ENCODE measurements at places on chromosomes 16 and 17. TPM values are rescaled to one million over a fixed set of nuclear protein-coding genes. Genes with fewer than 3 reads are reported as not detected.

- no peak for DNase-seq
- no peaks in the 10 kb centered on the region for H3K36me3 ChIP-seq
- peaks cover 10% of the 10 kb centered on the region for H3K4me1 ChIP-seq
- H3K4me3 ChIP-seq, result no peak overlapping the region
- H3K27me3 ChIP-seq, result peaks cover 28% of the 10 kb centered on the region
- no peak overlapping the region for H3K27ac ChIP-seq
Observed at GRCh38 chr17:68296217-68297191, 5.2 kb downstream of the ARSG start.

DNA sequence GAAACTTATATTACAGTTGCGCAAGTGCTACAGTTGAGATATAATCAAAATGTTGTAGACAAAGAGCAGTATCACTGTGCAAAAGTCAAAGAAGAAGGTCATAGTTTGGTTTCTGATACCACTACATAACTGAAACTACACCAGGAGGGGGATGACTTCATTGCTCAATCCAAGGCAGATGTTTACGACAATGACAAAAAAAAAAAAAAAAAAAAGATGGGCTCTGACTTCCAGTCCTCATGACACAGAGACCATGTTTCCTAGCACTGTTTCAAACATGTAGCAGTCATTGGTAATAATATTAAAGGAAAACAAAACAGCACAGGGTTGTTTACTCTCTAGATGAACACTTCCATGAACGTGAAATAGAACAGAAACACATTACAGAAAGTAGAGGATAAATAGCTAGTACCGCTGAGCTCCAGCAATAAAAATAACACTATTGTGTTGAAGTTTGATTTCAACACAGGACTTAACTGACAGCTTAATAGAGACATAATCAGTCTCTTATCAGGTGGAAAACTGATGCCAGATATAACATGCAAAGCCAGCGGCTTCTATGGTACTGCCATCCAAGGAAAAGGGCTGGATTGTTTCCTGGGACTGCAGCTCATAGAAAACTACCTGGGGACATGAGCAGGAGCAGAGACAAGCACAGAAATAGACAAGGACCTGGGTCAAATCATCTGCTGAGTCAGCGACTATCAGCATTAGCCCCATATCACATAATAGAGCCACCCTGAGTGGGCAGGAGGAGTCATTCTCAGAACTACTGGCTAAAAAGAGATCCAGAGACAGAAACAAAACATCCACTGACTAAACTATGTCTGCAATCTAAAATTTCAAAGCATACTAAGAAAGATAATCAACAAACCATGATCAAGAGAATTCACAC is 463.6 kb upstream of the SOX9 start:
- no peaks in the 10 kb centered on the region for H3K36me3 ChIP-seq
- no peaks in the 10 kb centered on the region for H3K4me1 ChIP-seq
- DNase-seq, result no peak
- no peak overlapping the region for H3K4me3 ChIP-seq

DNA sequence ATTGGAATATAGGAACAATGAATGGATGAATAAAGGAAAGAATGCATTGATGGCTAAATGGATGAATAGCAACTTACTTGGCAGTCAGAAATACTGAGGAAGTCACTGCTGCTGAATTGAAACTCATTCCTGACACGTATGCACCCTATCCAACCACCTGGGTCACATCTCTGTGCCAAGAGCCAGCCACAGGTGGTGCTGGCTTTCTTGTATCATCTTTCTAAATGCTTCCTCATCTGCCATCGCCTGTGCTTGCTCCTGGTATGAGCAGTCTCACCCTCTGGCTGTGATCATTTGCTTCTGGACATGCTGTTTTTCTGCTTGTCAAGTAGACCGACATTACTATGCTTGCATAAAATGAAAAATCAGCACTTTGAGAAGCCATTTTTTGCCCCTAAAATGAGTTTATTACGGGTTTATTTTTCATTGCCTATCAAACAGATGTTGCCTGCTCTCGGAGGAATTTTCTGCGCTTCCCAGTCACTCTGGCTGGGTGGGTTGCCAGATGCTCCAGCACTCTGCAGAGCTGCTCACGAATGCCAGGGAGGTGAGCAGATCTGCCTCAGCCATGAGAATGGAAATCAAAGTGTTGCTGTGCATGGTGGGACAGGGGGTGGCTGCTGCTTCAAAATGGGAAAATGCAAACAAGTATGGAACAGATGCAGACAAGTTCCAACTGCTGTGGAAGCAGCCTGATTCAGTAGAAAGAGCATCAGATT is 1349.6 kb upstream of the CDH8 start:
- no peak overlapping the region for H3K27ac ChIP-seq
- no peaks in the 10 kb centered on the region for H3K4me1 ChIP-seq
- no peaks in the 10 kb centered on the region for H3K36me3 ChIP-seq
- H3K4me3 ChIP-seq, result no peak overlapping the region

The TEX14 gene
- 0.05 TPM for total RNA-seq

DNA sequence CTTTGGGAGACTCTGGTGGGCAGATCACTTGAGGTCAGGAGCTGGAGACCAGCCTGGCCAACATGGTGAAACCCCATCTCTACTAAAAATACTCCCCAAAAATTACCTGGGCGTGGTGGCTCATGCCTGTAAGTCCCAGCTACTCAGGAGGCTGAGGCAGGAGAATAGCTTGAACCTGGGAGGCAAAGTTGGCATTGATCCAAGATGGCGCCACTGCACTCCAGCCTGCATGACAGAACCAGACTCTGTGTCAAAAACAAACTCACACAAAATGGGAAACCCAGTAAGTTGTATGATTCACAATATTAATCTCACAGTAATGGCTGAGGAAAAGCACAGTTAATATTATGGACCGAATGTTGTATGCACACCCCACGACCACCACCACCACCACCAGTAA is 24.3 kb downstream of the WSB1 start:
- no peaks in the 10 kb centered on the region for H3K36me3 ChIP-seq
- H3K27ac ChIP-seq, result no peak overlapping the region
- peaks cover 39% of the 10 kb centered on the region for H3K4me1 ChIP-seq
- no peak for DNase-seq
- no peaks in the 10 kb centered on the region for H3K27me3 ChIP-seq
- H3K4me3 ChIP-seq, result no peak overlapping the region

- no peaks in the 10 kb centered on the region for H3K36me3 ChIP-seq
- H3K27me3 ChIP-seq, result no peaks in the 10 kb centered on the region
- H3K27ac ChIP-seq, result no peak overlapping the region
- H3K4me3 ChIP-seq, result no peak overlapping the region
- peaks cover 75% of the 10 kb centered on the region for H3K4me1 ChIP-seq
Observed at GRCh38 chr17:12047681-12048376, 27.2 kb downstream of the MAP2K4 start.

- H3K27me3 ChIP-seq, result no peaks in the 10 kb centered on the region
- H3K36me3 ChIP-seq, result peaks cover 16% of the 10 kb centered on the region
- peak overlapping the region; percentile 10 for H3K27ac ChIP-seq
- no peak for DNase-seq
- H3K4me3 ChIP-seq, result no peak overlapping the region
- no peaks in the 10 kb centered on the region for H3K4me1 ChIP-seq
Observed at GRCh38 chr17:75250009-75250471, 11.4 kb downstream of the GGA3 start.

The CDH8 gene
- total RNA-seq, result 0.53 TPM

GRCh38 chr17:14637260-14637659 is 336.4 kb downstream of the HS3ST3B1 start:
- peaks cover 2% of the 10 kb centered on the region for H3K27me3 ChIP-seq
- no peak for DNase-seq
- no peak overlapping the region for H3K27ac ChIP-seq
- H3K4me3 ChIP-seq, result no peak overlapping the region

DNA sequence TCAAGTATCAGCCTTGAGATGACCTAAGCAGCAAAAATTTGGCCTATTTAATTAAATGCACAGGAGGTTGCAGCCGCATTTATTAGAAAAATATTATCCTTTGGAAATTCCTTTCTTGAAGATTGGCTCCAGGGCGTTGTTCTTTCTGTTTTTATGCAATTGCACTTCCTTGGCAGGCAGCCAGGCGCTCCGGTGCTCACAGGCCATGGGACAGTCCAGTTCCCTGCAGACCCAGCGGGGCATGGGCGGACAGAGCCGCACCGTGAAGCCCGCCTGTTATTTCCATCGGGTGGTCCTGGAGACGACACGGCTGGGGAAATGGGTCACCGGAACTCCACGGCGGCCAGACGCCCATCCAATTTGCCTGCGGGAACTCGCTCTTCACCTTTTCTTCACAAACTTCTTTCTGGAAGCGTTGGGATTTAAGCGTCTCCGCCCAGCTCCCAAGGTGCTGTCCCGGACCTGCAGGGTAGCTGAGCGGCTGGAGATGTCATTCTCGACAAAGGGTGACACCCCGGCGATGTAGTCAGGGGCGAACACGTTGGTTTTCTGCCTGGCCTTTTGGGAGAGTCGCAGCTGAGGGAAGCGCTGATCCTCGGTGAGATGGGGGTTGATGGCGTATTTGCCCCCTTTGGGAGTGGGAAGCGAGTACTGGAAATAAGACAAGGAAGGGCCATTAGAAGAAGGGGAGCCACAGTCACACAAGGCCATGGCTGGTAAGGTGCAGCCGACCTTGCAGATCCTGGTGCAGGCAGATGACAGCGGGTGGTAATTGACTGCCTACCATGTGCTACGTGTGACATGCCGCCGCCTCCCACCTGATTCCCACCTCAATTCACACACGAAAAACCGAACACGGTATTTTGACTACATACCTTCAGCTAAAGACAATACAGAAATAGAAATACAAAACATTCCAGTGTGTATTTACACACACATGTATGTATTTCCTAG is 12.5 kb downstream of the NOB1 start:
- H3K27me3 ChIP-seq, result no peaks in the 10 kb centered on the region
- peaks cover 78% of the 10 kb centered on the region for H3K36me3 ChIP-seq
- peak; percentile 80 for DNase-seq
- peaks cover 25% of the 10 kb centered on the region for H3K4me1 ChIP-seq

GRCh38 chr17:78228176-78228575 is 3.3 kb upstream of the TMEM235 start:
- DNase-seq, result no peak
- peaks cover 29% of the 10 kb centered on the region for H3K27me3 ChIP-seq
- no peaks in the 10 kb centered on the region for H3K4me1 ChIP-seq
